ENCODE measurements at places on chromosomes 16 and 17.

GRCh38 chr16:12519986-12520385, 283.7 kb downstream of the CPPED1 start:
- no peak for DNase-seq

DNA sequence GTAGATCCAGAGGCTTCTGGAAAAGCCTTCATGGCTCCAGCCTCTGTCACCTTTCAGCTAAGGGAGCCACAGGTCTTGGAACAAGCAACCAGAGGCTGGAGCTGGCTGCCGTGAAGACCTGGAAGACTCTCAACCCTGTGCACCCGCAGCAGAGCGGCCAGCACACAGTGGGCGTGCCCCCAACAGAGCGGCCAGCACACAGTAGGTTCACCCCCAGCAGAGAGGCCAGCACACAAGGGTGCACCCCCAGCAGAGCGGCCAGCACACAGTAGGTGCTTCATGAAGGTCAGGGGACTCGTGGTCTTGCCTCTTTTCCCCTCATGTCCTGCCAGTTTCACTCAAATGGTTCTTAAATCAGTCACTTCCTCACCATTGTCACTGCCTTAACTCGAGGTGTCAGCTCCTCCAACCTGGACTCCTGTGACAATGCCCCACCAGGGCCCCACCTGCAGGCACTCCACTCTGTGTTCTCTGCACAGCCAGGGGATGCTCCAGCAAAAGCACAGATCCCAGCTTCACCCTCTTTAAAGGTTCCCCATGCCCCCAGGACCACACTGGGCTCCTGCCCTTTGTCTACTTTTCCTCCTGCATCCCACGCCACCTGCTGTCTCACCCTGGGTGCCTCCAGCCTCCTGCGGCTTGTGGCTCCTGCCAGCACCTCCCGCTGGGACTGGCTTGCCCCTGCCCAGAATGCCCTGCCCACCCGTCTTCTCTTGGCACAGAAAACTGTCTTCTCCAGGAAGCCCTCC, 42.4 kb upstream of the DOC2B start:
- DNase-seq, result no peak

DNA sequence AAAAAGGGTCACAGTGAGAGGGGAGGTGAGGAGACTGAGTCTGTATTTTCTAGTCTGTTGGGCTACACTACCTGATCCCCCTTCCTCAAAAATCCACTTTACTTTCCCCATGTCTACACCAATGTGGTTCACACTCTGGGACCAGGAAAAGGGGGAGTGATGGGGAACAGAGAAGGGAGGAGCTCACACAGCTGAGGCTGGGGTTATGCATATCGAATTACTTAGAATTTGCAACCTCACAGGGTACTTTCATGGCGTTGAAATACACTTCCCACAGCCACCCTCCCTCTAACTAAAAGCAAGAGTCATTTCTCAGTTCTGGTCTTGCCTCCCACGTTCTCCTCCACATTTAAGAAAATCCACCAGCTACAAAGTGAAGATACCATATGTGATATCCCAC, 14.1 kb downstream of the MAPT start:
- DNase-seq, result no peak

- no peak for DNase-seq
Observed at GRCh38 chr16:48959204-48959603, 322.4 kb downstream of the CBLN1 start.

- DNase-seq, result no peak
Observed at GRCh38 chr16:86478779-86479178, 31.5 kb upstream of the FOXF1 start.

DNA sequence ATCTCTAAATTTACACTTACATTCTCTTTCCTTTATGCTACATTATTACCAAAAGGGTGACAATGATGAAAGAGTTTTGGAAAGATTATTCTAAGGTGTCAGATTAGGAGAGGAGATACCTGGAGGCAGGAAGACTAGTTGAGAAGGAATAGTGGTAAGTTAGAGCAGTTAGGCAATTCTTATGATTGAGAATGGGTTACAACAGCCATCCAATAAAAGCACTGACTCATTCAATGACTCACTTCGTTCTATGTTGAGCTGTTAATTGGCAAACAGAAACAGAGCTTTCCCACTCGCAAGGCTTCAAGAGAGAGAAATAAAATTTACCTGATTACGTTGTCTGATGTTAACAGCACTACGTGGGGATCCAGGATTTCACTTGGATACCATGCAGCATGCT, 5.8 kb downstream of the NUP88 start:
- DNase-seq, result peak; percentile 89

- peak; percentile 81 for DNase-seq
Observed at GRCh38 chr17:72390675-72391508, 270.1 kb downstream of the SOX9 start.

- no peak for DNase-seq
Observed at GRCh38 chr17:19517699-19518098, 16.0 kb upstream of the SLC47A1 start.

DNA sequence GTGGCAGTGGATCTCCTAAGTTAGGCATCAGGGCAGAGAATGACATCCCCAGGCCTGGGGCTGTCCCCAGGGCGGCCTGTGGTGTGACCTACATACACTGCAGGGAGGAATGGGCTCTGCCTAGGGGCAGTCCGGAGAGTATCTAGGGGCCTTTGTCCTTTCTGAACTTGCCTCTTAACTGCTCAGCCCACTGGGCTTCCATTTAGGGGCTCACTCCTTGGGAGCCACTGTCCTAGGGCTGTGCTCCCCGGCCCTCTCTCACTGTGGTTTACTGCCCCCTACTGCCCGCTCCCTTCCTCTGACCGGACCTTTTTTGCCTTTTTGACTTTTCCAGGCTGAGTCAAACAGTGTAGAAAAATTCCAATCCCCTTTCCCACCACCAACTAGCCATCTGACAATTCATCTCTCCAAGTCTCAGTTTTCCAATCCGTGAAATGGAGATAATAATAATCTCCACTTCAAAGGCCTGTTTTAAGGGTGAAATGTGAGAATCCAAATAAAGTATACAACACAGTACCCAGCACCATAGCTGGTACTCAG, 66.8 kb downstream of the DNAH3 start:
- peak; percentile 51 for DNase-seq

DNA sequence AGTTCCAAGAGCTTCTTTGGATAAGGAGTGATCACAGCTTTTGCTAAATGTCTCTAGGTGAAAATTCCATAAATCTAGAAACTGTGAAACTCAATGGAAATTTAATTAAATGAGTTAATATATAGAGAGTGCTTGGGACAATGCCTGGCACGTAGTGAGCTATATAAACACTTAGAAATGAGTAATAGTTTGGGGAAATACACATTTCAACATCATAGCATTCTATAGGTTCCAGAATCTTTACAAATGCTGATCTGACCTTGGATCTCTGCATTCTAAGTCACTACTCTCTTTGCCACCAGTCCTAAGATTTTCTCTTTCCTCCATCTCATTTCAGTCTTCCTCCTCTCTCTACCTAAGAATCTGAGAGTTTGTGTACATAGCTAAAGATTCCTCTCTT, 175.6 kb downstream of the SOX9 start:
- DNase-seq, result no peak

GRCh38 chr16:25912321-25912720, 220.6 kb downstream of the HS3ST4 start:
- DNase-seq, result no peak

GRCh38 chr16:85663891-85664321, 24.8 kb downstream of the GINS2 start:
- no peak for DNase-seq

GRCh38 chr17:66476014-66476413, 173.6 kb downstream of the PRKCA start:
- no peak for DNase-seq

- no peak for DNase-seq
Observed at GRCh38 chr17:70810609-70811008, 641.3 kb downstream of the KCNJ2 start.

GRCh38 chr17:11986942-11987329, 10.3 kb downstream of the ZNF18 start:
- DNase-seq, result peak; percentile 39

GRCh38 chr17:62823111-62823893, 15.2 kb upstream of the MARCHF10 start:
- DNase-seq, result peak; percentile 30

DNA sequence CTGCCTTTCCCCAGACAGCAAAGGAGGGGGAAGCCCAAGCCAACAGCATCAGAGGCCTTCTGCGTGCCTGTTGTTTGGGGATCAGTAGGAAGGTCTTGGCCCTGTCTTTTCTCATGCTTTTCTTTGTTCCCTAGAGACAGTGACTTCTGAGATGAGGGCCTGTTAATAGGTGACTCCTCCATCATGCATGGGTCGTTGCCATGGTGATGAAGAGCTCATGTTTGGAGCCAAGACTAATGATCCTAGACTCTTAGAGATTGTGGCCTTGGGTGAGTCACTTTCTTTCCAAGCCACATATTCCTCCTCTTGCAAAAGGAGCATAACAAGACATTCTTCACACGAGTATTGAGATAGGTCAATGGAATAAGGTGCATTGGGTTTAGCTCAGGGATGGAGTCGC, 201.1 kb upstream of the ASIC2 start:
- no peak for DNase-seq

GRCh38 chr16:20874088-20874581, 26.0 kb downstream of the DCUN1D3 start:
- no peak for DNase-seq

DNA sequence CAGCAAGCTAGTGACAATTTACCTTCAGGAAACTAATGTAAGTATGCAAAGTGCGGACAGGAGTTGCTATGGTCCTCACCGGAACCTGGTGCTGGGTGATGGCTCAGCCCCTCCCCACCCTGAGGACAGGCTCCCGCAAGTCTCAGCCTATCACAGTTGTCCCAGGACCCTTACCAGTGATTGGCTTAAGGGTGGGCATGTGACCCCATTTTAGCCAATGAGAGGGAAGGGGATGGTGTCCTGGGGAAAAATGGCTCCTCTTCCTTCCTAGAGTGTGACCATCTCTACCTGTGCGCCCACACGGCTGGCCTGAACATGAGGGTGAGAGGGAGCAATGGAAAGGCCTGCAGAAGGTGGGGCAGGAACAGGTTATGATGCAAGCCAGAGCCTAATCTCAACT, 80.4 kb downstream of the C16orf78 start:
- no peak for DNase-seq
